ENCODE measurements at places on chromosomes 7 and 10.

- DNase-seq: no peak
These were observed 72.3 kb upstream of the LEP start for GRCh38 chr7:128168667-128169210.

DNA sequence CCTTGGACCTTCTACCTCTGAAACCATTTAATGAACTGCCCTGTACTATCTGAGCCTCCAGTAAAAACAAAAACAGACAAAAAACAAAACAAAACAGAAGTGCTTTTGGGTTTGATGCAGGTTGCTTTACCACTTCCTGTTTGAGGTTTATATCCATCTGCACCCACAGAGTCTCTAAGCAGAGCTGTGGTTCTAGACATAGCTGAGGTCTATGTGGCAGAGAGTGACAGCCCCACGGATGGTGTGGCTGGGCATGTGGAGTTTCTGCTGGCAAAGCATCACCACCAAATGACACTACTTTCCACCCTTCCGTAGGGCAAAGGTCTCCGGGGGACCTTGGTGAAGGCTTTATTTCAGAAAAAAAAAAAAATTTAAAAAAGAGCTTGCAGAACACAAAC, 754.2 kb downstream of the GRID1 start:
- no peak for DNase-seq

GRCh38 chr7:92425311-92425947, 21.9 kb upstream of the GATAD1 start:
- DNase-seq: no peak

DNA sequence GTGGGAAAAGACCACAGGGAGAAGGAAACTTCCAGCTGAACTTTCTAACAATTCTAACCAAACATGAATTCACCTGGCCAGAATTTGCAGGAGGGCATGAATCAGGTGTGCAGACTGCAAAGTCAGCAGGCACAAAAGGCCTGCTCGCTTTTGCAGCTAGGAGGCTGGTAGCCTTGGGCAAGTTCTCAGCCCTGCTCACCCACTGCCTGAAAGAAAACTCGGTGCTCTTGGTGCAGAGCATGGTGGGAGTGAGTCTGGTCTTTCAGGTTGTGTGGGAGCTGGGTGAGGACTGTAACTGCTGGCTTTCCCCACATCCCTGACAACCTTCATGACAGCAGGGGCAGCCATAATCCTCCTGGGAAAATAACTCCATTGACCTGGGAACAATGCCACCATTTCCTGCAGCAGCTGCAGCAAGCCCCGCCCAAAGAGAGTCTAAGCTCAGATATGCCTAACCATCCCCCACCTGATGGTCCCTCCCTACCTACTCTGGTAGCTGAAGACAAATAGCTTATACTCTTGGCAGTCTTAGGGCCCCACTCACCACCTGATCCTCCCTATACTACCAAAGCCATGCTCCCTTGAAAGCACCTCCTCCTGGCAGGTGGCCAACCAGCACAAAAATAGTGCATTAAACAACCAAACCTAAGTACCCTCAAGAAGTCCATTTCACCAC, 31.6 kb downstream of the ZNF117 start:
- DNase-seq: no peak

DNA sequence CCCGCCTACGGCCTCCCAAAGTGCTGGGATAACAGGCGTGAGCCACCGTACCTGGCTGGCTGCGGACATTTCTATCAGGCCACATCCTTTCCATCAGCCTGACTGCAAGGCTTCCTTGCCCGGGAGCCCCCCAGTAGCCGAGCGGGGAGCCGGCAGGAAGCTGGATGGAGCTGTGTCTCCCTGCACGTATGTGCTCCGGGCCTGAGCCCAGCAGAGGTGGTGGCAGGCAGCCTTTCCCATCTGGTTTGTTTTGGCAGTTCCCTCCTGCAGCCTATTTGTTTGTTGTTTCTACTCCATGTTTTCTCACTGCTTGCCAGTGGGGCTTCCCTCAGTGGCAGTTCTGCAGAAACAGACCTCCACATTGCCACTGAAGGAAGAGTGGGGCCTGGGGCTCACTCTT, 5.4 kb downstream of the POP7 start:
- no peak for DNase-seq

DNA sequence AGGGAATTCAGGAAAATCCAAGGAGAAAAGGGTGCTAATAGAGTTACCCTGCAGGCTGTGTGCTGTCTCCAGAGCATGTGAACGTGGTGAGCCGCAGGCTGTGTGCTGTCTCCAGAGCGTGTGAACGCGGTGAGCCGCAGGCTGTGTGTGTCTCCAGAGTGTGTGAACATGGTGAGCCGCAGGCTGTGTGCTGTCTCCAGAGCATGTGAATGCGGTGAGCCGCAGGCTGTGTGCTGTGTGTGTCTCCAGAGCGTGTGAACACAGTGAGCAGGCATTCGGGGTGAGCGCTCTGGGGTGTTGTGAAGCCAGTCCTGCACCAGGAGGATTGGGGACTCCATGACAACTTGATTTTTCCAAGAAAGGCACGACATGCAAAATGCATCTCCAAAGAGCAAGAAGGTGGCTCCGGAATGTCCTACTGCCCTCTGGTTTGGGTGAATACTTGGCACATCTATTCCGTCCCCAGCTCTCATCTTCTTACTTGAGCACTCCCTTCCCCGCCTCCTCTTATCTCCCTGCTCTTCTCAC, 407.9 kb upstream of the SHH start:
- DNase-seq: no peak

DNA sequence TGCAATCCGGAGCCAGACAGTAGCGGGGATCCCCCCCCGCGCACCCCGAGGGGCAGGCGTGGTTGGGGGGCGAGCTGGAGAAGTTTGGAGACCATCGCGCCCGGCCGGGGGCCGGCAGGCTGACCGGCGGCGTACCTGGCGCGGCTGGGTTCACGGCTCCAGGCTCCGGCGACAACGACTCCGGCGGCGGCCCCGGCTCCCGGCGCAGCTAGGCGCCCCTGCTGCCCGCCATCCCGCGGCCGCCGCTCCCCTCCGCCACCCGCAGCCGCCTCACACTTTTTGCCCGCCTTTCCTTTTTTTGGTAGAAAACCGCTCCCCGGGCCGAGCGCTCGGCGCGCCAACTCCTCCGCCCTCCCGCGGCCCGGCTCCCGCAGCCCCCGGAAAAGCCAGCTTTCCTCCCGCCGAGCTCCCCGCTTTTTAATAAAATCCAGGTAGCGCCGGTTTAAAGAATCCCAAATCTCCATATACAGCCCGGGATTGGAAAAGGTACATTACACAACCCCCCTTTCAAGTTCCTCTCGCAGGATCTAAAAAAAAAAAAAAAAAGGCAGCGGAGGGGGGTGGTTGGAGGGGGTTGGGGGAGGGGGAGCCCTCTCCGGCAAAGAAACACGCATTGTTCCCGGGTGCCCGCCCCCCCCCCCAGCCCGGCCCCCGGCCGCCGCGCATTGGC, at the start of gene TNRC18:
TSS of gene TNRC18 (minus strand) at position 529 of the 670 bp plus-strand sequence. CDS start 2,588 bp downstream, outside the sequence.
- no peak for DNase-seq

GRCh38 chr7:74625446-74625845, 32.1 kb upstream of the GTF2I start:
- no peak for DNase-seq

- DNase-seq: no peak
These were observed 111.4 kb downstream of the SRPK2 start for GRCh38 chr7:105277341-105277740.

GRCh38 chr10:70557876-70558275, 44.7 kb downstream of the PRF1 start:
- no peak for DNase-seq

- no peak for DNase-seq
These were observed 8.9 kb downstream of the HIP1 start for GRCh38 chr7:75729851-75730274.

DNA sequence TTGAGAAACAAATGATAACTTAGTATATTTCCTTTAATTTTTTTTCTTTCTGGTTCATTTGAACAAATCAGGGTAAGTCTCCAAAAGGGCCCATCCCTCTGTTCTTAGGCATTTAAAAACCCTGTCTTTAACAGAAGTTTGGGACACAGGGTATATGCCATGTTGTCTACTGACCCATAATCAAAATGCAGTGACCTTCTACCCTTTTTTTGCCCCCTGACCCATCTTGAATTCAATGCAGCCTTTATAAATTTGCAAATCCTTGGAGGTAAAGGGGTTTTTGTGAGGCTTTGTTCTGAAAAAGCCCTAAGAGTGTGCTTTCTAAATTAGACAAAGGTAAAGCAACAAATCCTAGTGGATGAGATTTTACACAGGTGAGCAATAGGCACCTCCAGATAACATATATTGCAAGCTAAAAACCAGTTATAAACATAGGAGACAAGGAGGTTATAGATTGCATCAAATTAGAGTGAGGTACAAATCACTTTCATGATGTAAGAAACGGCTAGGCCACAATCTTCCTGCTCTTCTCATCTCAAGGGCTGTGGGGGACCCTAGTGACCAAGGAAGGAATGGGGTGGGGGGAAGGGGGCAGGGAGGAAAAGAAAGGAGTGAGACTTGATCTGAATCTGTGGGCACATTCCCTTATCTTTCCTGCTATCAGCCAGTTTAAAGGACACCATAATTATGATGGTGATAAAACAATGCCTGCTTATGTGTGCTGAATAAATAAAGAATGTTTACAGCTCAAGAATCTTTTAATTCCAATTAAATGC, 2.7 kb downstream of the SKIDA1 start:
- no peak for DNase-seq

DNA sequence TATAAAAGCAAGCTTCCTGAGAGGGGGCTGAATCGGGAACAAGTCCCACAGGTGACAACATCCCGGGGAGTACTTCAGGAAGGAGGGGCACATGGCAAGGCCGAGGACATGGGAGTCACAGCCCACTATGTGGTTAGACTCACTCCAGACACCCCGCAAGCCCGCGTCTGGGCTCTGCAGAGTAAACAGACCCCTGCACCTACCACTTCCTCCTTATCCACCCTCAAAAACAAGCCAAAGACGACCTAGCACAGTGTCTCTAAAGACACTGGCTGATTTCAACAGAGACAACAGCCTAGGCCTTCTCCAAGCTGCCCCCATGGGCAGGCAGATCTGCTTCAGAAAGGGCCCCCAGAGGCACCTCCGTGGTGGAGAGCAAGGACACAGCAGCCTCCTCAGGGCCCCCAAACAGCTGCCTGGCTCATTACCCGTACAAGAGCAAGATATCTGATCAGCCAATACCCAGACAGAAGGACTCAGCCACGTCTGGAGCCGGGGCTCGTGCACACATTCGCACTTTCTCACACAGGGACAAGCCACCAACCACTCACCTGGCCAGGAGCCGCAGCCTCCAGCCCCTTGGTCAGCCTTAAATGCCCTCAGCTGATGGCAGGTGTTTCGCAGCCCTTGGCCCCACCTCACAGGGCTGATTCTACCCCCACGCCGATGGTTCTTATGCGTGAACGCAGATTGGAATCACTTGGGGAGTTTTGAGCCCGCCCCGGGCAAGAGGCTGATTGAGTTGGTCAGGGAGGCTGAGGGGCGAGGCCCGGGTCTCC, 10.7 kb upstream of the KPNA7 start:
- DNase-seq: no peak

DNA sequence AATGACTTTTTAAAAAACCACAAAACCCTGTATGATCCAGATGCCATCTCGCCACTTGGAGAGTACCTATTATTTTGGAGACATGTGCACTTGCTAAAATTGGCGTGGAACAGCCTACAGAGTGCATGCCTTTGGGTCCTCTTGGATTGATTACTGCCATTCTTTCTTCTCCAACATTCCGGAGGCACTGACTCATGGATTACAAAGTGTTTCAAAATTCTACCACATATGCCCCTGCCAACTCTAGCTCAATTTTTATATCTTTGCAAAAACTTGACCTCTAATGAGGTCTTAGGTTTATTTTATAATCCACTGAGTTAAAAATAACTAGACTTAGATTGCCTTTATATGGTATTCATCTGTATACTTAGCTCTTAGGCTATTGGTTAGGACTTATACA, 55.8 kb upstream of the KIF5B start:
- peak; percentile 55 for DNase-seq

GRCh38 chr10:6721480-6721879, 141.4 kb upstream of the PRKCQ start:
- peak; percentile 94 for DNase-seq

DNA sequence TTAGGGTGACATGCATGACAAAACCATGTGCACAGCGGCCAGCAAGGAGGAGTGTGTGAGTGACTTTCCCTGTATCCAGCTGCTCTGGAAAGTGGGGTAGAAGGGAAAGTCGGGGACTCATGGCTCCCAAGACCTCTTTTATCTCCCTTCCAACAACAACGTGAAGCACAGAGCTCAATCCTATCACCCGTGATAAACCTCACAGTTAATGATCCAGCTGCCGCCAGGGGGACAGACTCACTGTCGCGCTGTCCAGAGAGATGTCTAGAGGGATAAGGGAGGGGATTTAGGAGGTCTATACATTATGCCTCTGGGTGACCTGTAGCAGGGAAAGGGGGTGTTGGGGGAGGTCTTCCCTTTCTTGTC, 84.0 kb upstream of the SMNDC1 start:
- DNase-seq: no peak

GRCh38 chr10:54985732-54986131, 184.7 kb upstream of the PCDH15 start:
- no peak for DNase-seq

DNA sequence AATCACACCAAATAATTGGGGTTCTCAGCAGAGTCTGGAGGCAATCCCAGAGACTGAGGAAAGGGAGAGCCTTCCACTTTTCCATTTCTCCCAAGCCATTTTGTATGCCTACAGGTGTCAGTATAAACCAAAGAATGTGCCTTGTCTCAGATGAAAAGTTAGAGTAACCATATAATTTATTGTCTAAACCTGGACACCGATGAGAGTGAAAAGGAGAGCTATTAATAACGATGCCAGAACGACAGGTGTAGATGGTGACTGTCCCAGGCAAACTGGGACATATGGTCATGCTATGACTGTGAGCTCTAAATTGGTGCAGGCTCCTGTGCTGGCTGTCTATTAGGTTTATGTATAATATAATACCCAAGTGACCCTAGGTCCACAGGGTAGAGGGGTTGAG, 219.6 kb downstream of the ARHGAP12 start:
- no peak for DNase-seq

GRCh38 chr7:24786306-24786705, 29.0 kb upstream of the GSDME start:
- DNase-seq: no peak

GRCh38 chr10:101631821-101632475, 43.8 kb downstream of the DPCD start:
- DNase-seq: no peak

- no peak for DNase-seq
These were observed 247.6 kb upstream of the HGF start for GRCh38 chr7:82017334-82017943.

DNA sequence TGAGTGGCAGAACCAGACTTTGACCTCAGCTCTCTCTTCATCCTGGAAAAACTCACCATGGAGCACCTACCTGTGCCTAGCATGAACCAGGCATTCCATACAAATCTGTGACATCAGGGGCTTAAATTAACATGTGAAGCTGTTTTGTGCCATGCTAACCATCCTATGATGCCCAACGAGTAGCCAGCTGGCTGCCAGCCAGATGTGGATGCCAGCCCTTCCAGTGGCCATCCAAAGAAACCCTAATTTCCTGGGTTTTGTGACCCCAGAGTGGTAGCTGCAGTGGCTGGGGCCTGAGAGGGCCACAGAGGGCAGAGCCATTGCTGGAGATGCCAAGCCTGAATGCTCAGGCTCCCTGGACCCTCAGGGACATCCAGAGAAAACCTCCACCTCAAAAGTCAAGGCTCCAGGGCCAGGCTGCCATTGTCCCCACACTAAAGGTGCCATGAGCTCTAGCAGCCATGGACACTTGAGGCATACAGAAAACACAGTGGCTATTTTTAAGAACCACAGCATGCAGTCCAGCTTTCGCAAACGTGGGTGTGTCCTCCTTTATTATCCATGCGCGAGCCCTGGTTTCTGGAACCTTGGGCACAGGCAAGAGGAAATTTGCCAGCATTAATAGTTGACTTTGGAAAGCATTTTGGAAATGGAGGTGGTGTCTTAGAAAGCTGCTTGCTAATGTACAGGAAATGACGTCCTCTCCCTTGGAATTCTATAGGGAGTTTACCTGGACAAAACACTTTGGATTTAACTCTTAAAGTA, 6.0 kb downstream of the CPXM2 start:
- no peak for DNase-seq

All from fibroblast of skin of left biceps (primary cell).